ENCODE measurements at places on chromosomes 12 and 14.

DNA sequence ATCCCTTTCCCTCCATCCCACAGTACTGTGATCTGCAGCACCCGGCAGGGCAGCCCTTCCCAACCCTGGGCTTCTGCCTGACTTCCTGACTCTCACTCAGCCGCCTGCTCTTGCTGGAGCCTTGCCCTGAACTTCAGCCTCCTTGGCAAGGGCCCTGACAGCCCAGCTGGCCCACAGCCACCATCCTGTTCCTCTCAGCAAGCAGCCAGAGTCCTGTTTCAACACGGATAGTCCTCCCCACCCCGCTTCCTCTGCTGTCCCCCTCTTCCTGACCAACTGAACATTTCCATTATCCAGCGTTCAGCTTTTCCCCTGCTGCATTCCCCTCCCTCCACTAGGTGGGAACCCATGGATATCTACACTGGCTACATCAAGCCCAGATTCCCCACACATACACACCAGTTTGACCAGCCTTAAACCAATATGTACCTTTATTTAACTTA is 74.0 kb upstream of the MDM1 start:
- no peak for DNase-seq

DNA sequence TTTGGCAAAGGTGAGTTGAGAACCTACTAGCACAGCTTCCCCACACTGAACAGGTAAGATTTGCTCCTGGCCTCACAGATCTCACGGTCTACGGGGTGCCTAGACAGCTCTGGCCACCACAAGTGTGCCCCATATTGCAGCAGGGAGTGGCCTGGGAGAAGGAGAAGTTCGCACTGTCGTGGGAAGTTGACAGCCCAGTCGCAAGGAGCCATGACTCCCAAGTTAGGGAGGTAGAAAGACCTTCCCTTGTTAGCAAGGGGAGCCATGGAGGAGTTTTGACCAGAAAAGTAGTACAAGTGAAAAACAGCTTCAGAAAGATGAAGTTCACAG is 316.3 kb downstream of the BCL11B start:
- DNase-seq: no peak

- no peak for DNase-seq
Observed at GRCh38 chr12:66881386-66881785, 202.5 kb upstream of the GRIP1 start.

GRCh38 chr14:53964249-53964648 is 7.6 kb upstream of the BMP4 start:
- DNase-seq: no peak

GRCh38 chr12:111178181-111179081 is 190.5 kb downstream of the PHETA1 start:
- no peak for DNase-seq

DNA sequence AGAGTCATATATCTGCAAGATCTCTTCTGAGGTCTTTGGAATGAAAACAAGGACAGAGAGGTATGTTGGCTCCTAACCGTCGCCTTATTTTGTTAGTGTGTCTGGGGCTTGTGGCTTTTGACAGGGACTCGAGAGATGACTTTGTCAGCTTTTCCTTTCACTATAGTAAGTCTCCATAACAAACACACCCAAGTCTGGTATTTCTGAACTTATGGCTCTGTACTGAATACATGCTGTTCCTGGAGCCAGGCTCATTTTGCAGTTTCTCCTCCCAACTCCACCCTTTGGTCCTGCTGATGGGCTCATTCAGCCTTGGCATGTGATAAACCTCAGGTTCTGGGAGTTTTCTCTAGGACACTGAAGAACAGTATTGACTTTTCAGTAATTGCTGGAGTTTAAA is 27.7 kb upstream of the TMED10 start:
- DNase-seq: no peak

GRCh38 chr12:70045514-70045913 is 197.7 kb upstream of the CNOT2 start:
- DNase-seq: no peak

- DNase-seq: no peak
Observed at GRCh38 chr12:111664961-111665865, 20.5 kb downstream of the BRAP start.

- no peak for DNase-seq
Observed at GRCh38 chr14:50123062-50123461, 6.7 kb upstream of the VCPKMT start.

GRCh38 chr14:59018460-59018859 is 170.0 kb upstream of the DAAM1 start:
- DNase-seq: no peak

DNA sequence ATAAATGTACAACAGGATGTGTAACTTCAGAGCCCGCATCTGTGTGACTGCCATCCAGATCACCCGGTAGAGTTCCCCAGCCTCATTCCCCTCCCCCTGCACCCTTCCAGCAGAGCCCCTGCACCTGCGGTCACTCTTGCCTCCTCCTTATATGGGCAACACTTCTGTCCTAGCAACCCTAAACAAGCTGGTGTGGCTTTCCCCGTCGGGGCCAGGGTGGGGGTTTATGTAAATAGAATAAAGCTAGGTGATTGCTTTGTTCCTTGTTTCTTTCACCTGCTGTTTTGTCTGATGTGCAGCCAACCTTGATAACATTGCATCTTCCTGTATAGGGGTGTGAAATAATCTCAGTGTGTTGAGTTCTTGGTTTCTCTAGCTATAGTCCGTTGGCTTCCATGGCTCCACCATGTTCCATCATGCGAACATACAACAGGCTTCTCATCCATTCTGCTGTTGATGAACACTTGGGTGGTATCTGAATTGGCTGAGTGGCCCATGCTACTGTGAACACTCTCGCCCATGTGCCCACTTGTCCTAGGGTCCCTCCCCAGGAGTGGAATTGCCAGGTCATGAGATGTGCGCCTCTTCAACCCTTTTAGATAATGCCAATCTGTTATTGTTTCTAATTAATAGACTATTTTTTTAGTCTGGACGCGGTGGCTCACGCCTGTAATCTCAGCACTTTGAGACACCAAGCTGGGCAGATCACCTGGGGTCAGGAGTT is 102.2 kb downstream of the KIF26A start:
- DNase-seq: no peak

- DNase-seq: no peak
Observed at GRCh38 chr14:70663707-70664179, 22.0 kb downstream of the TTC9 start.

GRCh38 chr14:74198441-74199234 is 40.6 kb upstream of the VSX2 start:
- no peak for DNase-seq

GRCh38 chr14:60506985-60507829 is 1.7 kb upstream of the SIX6 start:
- no peak for DNase-seq

DNA sequence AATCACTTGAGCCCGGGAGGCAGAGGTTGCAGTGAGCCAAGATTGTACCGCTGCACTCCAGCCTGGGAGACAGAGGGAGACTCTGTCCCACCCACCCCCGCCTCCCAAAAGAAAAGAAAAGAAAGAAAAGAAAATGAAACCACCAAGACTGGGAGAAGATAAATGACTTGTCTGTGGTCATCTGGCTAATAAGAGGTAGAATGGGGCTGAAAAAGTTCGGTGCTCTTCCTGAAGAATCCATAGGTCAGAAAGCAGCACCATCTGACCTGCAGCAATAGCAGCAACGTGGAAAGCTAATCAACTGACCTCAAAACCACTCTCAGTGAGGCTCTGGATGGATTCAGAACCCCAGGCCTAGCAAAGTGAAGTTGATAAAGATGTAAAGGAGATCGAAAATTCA is 25.2 kb downstream of the SSH1 start:
- DNase-seq: no peak

GRCh38 chr14:96564389-96564788 is 62.2 kb downstream of the PAPOLA start:
- DNase-seq: no peak

DNA sequence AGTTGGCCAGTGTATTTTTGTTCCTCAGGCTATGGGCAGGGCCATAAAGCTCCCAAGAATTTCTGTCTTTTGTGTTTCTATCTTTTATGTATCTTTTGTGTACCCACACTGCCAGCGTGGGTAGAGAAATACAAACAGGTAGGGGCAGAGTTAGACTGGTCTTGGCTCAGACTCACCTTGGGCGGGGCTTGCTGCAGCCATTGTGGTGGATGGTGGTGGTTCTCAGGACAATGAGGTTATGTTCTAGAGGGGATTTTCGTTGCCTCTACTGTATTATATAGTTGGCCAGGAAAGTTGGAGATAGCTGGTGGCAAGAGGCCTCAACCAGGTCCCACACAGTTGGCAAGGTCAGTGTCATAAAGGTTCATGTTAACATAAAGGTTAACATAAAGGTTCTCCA is 977.5 kb upstream of the LRFN5 start:
- no peak for DNase-seq
